ENCODE measurements at places on chromosomes 3 and 15.

GRCh38 chr3:63798949-63799348 is 20.1 kb upstream of the C3orf49 start:
- no peak for DNase-seq

GRCh38 chr3:194328053-194328657 is 23.0 kb downstream of the CPN2 start:
- no peak for DNase-seq

DNA sequence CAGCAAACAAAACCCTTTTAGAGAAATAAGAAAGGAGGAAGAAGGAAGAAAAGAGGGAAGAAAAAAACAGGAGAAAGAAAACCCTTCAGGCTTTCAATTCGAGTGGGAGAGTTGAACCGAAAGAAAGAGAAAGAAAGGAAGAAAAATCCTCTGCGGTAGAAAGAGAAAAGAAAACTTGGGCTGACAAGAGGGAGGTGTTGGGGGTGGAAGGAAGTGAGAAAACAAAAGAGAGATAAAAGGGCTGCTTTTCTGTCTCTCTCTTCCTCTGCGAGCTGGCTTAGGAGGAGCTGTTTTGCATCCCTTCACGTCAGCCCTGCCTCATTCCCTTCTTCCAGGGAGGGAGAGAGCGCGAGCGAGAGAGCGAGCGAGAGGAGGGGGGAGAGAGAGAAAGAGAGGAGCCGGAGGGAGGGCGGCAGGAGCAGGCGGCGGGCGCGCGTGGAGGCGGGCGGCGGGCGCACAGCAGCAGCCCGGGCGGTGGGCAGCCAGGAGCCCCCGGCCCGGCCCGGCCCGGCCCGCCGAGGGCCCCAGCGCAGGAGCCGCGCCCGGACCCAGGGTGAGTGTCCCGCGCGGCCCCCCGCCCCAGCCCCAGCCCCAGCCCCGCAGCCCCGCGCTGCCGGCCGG is at the start of gene ZNF710:
ZNF710 (plus strand) TSS at position 263 of the 621 bp plus-strand sequence. CDS start 65,814 bp downstream, outside the sequence.
- DNase-seq = no peak

GRCh38 chr3:59392116-59392515 is 342.3 kb upstream of the CFAP20DC start:
- peak; percentile 24 for DNase-seq

- DNase-seq = no peak
Observed at GRCh38 chr15:35547775-35548364, 1.9 kb upstream of the DPH6 start.

DNA sequence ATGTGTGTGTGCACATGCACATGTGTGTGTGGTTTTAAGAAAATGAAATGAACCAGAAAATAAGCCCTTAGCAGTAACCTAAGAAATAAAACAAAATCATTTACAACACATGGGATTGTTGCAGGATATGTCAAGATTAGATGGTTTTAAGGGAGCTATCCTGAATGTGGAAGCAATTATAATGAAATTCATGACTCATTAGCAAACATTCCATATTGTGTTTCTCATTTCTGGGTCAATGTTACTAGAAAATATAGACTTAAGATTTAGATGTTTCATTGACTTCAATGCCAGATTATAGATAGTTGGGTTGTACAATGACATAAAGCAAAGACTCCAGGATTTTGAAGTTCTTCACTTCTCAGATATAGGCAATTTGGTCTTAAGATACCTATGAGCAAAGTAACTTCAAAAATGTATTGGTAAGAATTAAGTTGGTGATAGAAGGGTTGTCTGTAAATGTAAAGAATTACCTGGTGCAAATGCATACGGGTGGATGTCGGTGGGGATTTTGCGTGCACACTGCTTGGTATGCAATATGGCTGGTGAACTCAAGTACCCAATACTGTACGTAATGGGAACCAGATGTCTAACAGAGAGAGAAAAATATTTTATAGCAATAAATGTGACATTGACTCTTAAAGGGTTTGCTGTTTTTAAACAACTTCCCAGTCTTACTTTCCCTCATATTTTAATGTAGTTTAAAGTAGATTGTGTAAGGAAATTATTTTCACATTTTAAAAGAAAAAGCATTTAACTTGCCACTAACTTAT is 53.9 kb upstream of the NR2F2 start:
- no peak for DNase-seq

GRCh38 chr3:63528325-63529000 is 124.0 kb upstream of the SNTN start:
- no peak for DNase-seq

DNA sequence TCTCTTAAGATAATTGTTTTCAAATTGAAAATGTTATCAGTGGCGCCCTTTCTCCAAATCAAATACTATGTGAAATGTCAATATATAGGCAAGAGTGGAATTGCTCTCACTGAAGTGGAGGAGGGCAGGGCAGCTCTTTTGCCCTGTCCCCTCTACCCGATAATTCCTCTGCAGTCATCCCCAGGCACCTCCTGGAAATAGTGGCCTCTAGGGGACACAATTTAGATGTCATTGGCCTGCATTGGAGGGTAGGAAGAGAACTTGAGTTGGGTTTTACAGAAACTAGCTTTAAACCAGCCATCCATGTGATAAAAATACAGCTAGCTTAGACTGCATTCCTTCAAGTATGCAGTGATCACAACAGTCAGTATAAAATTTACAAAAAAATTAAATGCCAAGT is 288.9 kb downstream of the EDEM1 start:
- no peak for DNase-seq

- DNase-seq = peak; percentile 60
Observed at GRCh38 chr15:74783072-74783807, 1.4 kb downstream of the CSK start.

DNA sequence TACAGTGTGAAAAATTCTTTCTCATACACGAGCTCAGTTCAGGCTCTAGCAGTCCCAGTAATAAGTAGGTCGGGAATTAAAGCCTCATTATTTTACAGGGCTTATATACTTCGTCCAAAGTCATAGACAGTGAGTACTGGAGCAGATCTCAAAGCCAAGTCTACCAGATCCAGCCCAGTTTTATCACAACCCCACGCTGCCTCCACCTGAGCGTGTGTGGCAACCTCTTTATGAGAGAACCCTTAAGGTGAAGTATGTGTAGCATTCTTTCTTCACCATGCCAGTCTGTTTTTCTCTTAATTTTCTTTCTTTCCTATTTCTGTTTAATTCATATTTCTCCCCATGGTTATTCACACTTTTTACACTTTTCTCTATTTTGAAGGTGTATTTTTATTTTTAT is 574.6 kb upstream of the ARPP21 start:
- DNase-seq = no peak

- no peak for DNase-seq
Observed at GRCh38 chr3:193520738-193521137, 34.0 kb downstream of the ATP13A4 start.

DNA sequence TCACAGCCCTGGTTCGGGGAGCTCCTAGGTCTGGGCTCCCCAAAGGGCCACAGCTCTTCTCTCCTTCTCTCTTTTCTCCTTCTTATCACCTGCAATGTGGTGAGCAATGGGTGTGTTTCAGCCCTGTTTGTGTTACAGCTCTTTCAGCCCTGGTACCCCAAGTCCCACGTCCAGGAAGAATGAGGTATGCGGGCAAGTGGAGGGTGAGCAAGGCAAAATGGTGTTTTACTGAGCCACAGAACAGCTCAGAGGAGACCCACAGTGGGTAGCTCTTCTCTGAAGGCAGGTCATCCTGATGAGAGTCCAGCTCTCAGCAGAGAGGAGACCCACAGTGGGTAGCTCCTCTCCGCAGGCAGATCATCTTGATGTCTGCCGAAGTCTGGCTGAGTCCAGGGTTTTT is 86.8 kb downstream of the BFSP2 start:
- no peak for DNase-seq

DNA sequence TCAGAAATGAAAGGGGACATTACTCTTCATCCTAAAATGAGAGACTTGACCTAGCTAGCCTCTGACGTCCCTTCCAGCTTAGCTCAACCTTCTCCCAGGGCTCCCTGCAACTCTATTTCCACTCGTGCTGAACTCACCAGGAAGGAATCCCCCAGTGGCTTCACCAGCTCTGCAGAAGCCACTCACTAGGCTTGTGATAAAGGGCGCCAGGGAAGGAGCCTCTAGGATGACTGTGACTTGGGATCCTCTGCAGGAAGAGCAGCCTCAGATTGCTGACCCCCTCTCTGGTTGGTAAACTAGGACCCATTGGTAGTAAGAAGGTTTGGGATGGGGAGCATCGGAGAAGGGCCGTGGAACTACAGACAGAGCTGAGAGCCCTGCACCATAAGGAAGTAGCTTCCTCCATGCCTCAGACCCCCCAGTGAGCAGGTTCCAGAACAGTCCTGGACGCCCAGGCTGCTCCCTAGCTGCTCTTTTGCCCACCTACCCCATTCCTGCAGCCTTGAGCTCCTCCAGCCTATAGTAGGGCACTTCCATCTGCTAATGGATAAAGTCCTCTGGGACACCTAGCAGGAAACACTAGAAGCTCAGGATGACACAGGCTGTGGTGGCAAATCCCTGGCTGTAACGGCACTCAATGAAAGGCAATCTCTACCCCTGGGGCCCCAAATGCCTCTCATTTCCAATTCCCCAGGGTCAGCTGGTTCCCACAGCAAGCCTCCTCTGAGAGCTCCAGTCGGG is 26.0 kb downstream of the PLA2G4F start:
- DNase-seq = no peak

DNA sequence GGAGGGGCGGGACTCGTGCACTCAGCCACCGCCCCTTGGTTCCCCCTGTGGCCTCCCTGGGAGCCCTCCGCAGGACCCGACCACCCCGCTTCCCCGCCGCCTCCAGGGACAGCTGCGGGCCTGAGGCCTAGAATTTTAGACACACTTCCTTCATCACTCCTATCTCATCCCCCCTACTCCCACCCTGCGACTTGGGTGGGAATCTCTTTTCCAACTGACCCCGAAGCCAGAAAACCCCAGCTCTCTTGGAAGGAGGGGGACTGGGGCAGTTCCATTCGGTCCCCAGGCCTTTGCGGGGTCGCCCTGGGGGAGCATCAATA is 289 bp upstream of the TFDP2 start:
- DNase-seq = no peak

DNA sequence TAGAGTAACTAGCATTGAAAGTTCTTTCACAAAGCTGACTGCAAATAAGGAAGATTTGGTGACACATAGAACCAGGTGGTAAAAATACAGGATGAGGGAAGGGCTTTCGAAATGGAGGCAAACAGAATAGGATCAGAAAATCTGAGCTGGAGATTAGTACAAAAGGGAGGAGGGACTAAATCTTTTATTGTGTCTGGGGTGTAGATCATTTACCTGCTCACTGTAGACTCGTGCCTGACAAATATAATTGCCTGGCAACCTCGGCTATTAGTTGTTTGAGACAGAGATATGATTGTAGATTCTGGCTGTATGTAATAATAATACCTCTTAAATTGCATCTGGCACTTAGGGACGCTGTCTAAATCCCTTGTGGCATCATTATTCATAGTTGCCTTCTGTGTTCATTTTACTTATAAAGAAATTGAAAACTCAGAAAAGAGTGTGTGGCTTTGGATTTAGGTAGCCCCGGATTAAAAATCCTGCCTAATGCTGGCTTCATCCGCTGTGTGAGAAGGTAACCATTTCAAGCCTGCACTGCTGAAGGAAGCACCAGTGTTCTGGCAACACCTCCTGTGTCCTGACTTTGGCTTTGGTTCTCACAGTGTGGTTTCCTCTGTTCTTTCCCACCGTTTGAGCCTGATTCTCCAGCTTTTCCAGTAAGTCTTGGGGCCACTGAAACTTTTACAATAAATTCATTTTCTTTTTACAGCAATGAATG is 25.0 kb upstream of the GPR160 start:
- DNase-seq = no peak

GRCh38 chr3:8988791-8989558 is 25.7 kb upstream of the RAD18 start:
- DNase-seq = no peak

DNA sequence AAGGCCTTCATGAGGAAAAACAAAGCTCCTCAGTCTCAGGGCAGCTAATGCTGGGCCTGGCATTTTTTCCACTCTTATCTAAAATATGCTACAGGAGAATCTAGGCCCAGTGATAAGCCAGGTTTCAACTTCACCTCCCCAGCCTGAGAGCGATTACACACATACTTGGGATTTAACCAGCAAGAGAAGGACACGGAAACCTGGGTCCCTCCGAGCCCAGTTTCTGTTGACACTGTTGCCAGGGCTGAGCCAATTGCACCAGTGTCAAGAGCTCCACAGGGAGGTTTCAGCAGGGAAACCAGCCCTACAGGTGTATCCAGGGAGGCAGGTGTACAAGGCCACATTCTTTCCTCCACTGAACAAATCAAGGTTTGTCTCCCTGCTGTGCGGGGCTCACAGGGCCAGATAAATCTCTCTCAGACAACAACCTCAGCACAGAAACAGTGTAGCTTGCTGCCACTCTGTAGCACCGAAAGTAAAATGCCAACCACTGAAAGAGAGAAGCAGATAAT is 85.4 kb downstream of the MAGI1 start:
- DNase-seq = no peak

DNA sequence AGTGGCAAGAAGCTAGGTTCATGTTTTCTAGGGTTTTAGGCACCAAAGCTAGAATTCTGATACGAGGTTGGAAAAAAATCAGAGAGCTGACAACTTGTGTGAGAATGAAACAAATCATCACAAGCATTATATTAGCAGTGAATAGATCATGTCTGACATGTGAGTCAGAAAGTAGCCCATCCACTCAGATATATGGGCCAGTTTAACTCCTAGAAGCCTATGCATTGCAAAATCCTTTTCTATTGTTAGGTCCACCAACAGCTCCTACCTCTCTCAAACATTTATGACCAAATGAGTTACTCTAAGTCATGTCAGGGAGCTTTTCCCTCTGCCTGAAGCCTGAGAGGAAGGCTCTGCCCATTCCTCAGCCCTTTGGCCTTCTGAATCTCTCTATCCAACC is 44.0 kb downstream of the KBTBD12 start:
- DNase-seq = no peak

GRCh38 chr15:83716605-83717004 is 62.7 kb downstream of the ADAMTSL3 start:
- DNase-seq = no peak

DNA sequence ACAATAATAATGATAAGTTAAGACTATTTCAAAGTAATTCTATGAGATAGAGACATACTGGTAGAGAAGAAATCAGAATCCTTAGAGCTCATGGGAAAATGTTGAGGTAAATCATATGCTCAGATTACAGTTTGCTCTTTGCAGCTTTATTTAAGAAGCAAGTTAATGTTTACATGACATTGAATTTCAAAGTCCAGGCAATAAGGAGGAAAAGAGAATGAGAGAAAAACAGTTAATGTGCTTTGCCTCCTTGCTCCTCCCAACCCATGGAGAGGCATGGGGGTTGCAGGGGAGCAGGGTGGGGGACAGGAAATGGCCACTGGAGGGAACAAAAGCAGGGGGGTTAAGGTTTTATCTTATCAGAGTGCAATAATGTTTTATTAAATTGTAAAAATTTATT is 42.2 kb upstream of the ZBTB38 start:
- no peak for DNase-seq

- DNase-seq = no peak
Observed at GRCh38 chr15:68143129-68143528, 62.0 kb downstream of the CALML4 start.

GRCh38 chr3:30693470-30694120 is 87.2 kb downstream of the TGFBR2 start:
- peak; percentile 68 for DNase-seq

All from inflammatory macrophage (primary cell).